Heart right ventricle (tissue), 16 donors: ENCODE measurements at places on chromosomes 2 and 18. TPM values are rescaled to one million over a fixed set of nuclear protein-coding genes. Genes with fewer than 3 reads are reported as not detected.

DNA sequence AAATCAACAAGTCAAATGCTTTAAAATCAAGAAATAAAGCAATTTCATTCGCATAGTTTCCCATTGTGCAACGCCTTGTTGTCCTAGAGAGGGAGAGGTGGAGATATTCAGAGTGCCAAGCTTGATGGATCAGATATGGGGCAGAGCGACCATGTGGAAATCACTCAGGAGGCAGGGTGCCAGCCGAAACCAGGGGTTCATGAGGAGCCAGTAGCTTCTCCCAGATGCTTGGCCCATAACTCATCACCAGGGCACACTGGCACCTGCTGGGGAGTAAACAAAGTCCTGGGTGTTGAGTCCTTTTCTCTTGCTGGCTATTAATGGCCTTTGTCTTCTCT, 53.0 kb upstream of the ASAP2 start:
- no peak for DNase-seq

DNA sequence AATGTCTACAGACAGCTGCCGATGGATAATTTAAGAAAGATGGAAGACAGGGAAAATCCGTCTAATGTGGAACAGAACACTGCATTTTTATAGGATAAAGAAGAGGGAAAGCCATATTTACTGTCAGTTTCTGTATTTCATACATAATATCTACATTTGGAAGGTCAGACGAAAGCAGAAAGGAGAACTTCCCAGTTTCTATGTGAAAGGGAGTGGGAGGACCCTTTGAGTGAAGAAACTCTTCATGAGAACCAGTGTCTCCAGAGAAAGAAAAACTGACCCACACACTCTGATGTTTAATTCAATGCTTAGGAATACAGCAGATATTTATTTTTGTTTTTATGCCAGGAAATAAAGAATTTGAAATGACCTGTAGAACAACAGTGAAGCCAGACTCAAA, 127.2 kb downstream of the CALCRL start:
- no peak for DNase-seq

DNA sequence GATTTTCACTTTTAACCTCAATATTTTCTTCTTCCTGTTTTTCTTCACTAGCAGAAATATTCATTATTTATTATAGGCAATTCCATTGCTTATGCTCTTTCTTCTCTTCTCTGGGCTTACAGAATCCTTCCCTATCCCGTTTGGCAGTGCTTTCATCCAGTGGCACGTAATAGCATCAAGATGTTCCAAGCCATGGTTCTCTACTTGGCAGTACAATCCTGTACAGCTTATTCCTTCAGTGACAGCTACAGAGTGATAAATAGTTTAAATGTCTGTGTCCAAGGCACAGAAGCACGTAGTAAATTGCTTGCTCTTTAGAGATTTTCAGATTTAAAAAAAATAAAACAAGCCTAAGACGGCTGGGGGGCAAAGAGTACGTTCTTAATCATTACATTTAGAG, 1964.3 kb downstream of the SUCLG1 start:
- DNase-seq: no peak

DNA sequence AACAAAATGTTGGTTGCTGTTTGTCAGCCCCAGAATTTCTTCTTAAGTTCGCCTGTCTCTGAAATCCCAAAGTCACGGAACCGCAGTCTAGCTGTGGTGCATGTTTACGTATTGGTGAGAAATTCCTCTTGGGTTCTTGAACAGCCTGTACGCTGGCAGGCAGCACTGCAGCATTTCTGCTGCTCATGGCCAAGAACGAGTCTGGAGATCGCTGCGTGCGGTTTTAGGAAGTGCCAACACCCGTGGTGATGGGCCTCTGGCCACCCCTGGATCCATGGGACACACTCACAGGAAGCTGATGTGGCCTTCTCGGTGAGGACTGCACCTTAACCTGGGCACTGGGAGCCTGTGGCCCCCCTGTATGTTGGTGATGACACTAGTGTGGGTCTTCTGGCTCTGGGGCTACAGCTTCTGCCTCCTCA, 23.7 kb downstream of the ASB1 start:
- peak; percentile 51 for DNase-seq

DNA sequence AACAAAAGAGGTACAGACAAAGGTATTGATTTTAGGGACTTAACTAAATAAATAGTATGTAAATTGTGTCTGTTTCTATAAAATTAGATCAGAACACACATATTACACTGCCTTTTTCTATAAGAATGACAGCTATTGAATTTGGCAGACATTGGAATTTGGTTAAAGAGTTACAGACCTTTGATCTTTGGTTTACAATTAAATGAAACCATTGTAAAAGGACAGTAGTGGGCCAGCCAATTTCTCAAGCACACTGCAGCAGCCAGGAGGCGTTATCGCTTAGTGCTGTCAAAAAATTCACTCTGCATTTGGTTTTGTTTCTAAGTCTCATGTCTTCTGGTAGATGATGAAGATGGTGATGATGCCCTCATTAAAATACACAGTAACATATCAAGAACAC, 175.9 kb downstream of the NR4A2 start:
- DNase-seq: no peak

STK39 gene
- 22.7 TPM for total RNA-seq
